ENCODE measurements at places on chromosomes 2 and 18.

DNA sequence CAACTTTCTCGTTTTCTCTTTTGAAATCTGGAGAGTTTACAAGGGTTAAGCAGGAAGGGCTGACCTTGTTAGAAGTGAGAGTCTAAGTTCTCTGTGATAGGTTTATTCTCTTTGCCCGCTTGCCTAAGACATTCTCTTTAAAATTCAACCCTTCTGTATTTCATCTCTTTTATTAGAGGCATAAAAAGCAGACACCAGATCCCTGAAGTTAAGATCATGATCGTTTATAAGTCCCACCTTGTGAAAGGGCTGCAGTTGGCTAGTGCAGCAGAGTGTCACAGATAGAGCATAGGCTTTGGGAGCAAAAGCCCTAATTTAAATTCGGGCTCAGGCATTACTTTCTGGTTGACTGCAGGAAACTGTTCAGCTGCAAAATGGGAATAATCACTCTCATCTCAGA, 181.2 kb downstream of the EPHA4 start:
- DNase-seq = no peak

DNA sequence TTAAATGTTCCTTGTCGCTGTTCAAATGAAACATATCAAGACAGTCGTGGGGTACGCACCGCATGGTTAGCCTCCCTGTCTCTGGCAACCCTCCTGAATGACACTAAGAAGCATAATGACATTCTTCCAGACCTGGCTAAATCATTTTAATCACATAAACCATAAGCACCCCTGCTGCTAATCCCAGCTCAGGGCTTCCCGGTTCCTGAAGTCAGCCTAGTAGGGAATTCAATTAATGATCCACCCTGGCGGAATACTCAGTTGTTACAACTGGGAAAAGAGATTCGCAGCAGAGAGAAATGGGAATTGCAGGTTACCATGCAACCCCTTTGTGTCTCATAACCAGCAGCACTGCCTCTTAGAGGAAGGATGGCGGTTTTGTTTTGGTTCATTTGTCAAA, 200.8 kb upstream of the AGAP1 start:
- DNase-seq = no peak

DNA sequence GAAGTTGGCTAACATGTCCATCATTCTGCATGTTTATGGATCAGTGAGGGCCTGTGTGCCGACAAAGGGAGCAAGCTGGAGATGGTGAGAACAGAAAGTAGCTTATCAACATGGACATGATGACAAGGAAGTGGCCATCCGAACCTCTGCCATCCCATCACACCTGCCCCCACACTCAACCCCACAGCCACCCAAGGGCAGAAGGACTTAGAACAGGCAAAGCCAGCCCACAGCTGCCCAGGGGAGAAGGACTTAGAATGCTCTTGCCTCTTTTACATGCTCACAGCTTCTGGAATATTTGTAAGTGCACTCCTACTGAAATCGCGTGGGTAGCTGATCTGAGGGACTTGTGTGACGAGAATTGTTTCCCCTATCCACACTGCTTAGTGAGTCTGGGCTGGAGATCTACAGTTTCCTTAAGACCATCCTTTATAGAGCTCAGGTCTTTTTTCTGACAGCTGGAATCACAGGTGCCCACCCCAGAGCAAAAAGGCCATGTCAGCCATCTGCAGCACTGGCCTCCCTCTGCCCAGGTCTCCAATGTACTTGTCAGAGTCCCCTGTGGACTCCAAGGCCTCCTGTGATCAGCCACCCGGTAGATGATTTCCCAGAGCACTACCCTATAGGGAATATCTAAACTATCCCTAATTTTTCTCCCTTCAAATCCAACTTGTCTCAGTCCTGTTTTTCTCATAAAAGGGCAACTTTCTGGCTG, 154.1 kb downstream of the SMAD7 start:
- no peak for DNase-seq

- no peak for DNase-seq
Observed at GRCh38 chr18:37937287-37937686, 371.7 kb upstream of the CELF4 start.

- DNase-seq = no peak
Observed at GRCh38 chr2:181857483-181857882, 34.0 kb upstream of the ITPRID2 start.

DNA sequence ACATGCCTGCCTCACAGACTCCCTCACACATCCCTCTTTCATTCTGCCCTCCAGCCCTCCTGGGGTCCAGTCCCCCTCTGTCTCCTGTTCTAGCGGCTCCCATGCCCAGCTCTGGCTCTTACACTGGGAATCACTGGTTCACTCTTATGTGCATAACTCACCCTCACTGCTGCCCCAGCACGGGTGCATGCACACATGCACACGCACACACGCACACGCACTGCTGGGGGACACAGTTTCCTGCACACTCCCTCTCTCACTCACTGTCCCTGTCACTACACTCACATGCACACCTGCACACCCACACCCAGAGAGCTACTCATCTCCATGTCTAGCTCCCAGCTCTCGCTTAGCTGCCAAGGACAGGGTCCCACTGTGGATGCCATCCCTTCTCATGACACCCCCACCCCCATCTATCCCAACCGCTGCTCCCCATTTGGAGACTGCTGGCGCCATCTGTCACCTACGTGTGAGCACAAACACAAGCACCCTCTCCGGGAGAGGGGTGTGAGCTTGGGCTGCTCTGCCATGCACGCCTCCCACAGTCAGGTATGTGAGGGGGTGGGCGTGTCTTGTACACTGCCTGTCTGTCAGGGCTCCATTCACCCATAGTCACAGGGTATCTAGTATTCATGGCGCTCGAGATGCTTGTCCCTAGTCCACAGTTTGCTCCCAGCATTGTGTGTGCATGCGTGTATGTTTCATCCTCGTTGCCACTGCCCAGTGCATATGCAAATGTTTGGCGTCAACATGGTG, 1.8 kb downstream of the ASIC4 start:
- no peak for DNase-seq

- DNase-seq = peak; percentile 8
Observed at GRCh38 chr18:60910534-60910933, 422.7 kb upstream of the CDH20 start.

DNA sequence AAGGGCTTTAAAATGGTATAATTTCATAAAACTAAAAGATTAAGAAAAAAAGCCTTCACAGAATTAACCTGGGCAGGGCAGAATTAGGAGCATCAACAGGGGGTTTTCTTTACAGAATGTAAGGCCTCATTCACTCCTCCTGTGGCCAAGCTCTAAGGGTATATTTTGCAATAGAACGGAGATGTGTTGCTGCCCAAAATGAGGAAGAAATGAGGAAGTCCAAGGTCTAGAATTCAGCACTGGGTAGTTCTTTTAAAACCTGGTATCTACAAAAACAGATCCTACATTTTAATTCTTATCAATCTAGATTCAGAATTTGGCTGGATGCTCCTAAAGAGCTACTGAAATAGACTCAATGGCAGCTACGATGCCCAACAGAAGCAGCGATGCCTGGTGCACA, 101.8 kb downstream of the AKAIN1 start:
- DNase-seq = no peak

DNA sequence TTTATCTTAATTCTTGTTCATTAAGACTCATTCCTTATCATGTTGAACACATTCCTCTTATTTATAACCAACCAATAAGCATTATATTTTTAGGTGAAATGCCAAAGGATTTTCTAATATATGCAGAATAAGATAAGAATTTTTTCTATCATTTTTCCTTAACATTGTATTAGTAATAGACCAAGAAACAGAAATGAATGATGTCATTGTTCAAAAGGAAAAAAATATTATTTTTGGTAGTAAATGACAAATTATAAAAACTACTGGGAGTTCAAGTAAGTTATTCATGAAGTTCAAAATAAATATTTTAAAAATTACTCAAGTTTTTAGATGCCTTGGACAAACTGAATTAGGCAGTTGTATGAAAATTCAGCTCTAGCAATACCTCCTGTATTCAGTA, 25.5 kb downstream of the DCAF17 start:
- DNase-seq = no peak

- no peak for DNase-seq
Observed at GRCh38 chr2:102032368-102033030, 40.7 kb downstream of the IL1R2 start.

DNA sequence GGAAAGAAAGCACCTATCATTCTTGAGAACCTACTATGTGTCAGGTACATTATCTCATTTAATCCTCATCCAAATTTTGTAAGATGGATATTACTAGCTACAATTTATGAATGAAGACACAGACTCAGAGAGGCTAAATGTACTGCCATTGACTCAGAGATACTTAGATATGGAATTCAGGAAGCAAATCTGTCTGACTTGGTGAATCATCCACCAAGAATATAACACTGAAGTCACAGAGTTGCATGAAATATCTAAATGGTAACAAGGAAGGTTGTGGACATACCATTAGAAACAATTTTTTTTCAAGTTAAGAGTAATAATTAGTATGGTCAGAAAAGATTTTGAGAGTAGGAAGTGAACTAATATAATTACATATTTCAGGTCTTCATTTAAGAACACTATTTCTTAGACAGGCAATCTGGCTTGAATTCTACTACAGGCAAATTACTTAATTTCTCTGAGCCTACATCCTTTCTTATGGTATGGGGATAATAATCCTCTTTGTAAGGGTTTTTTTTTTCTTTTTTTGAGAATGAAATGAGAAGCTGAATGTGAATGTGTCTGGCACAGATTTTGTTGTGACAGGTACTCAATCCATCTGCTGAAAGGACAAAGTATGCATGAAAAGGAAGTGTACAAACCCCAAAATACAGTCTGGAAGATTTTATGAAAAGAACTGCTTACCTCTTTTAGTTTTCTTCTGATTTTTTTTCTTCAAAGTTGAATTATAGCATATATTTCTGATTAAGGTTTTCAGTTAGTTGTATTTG, 14.8 kb upstream of the C2orf66 start:
- DNase-seq = peak; percentile 80

DNA sequence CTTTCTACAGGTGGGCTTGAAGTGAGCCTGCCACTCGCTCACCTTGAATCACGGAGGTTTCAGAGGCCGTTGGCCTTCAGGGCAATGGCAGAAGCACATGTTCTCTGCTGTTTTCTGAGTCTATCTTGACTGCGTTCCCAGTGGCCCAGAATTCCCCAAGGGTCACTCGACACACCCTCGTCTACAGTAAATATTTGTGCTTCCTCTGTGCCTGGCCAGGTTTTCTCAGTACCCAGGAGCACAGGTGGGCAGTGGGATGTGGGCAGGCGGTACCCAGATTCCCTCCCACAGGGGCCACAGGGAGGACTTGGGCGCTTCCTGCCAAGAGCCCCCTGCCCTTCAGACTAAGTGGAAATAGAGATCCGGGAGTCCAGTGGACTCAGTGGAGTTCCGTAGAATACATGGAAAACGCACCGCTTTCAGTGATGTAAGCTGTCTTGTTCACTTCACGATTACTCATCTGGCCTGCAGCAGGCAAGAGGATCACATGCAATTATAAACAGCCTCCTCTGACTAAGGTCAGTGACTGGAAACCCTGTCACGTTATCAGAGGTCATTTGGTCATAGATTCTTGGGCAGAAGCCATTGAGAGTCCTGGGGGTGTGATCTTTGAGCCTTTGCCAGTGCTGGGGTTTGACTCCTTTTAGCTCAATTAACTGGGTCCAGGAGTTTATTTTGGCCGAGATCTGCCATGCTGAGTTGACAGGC, 179.8 kb downstream of the NEDD4L start:
- DNase-seq = peak; percentile 91

GRCh38 chr2:103982691-103983090, 871.2 kb upstream of the POU3F3 start:
- DNase-seq = no peak

DNA sequence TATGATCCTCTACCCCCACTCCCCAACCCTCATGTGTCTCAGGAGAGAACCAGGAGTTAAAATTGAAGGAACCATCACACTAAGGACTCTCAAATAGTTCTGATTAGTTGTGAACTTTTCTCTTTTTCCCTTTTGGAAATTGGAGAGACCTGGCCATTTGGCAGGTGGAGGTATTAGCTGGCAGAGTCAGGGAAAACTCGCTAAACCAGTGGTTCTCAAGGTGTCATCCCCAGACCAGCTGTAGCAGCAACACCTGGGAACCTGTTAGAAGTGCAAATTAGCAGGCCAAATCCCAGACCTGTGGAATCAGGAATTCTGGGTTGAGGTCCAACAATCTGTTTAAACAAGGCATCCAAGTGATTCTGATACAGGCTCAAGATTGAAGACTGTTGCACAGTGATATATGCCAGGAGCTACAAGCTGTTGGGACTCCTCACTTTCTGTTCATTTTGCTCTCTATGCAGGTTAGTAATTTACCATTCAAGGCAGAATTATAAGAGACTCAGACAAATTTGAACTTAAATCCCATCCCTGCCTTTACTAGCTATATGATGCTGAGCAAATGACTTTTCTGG, 2.8 kb upstream of the TMEM131 start:
- no peak for DNase-seq

DNA sequence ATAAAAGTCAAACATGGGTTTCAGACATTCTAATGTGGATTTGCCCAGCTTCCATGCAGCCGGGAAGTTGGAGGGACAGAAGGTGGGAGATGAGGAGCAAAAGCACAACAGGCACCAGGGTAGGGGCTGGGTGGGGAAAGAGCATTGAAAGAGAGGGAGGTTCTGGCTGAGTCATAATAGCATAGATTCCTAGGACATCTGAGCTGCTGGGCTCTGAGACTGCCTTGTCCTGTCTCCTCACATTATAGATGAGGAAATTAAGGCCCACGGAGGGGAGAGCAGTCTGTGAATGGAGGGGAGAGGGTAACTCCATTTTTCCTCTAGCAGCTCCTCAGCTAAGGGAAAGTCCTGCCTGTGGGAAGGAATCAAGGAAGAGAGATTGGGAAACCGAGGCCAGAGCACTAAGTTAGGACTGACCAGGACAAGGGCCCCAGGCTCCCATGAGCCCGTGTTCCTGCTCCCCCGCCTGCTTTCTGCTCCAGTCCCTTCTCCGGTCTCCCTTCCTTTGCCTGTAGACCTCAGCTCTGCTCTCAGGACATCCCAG, 26.2 kb downstream of the SH2D6 start:
- DNase-seq = peak; percentile 40

GRCh38 chr2:101162561-101163330, 11.6 kb upstream of the TBC1D8 start:
- DNase-seq = no peak

DNA sequence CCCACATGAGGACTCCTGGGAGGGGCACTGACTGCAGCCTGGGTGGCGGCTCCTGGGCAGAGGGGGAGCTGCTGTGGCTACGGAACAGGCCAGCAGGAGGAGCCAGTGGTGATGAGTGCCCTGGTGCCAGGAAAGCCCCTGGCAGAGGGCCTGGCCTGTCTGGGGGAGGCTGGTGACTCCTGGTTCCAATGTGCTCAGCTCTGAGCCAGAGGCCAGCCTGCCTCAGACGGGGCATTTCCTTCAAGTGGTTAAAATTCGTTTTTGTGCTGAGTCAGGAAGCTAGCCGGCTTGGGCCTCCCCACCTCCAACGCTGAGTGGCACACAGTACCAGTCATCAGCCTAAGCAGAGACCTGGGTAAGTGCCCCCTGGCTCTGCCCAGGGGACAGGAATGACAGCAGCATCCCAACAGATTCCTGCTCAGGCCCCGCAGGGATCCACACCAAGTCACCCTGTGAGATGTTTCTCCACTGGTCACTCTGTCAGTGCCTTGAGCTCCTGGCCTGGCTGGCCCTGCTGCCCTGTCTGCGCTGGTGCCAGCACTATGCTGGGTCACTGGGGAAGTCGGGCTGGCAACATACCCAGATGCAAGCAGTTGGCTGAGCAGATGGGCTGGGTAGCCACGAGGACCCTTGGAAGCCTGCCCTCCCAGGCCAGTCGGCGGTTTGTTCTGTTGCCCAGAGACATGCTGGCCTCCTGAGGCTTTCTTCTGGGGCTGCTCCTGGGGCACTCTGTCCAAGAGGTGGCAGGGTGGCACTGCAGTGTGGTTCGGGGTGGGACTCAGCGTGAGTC, 7.1 kb upstream of the KLF11 start:
- DNase-seq = peak; percentile 79
